SW 1271 (cell line): ENCODE measurements at places on chromosomes 6 and 20.

DNA sequence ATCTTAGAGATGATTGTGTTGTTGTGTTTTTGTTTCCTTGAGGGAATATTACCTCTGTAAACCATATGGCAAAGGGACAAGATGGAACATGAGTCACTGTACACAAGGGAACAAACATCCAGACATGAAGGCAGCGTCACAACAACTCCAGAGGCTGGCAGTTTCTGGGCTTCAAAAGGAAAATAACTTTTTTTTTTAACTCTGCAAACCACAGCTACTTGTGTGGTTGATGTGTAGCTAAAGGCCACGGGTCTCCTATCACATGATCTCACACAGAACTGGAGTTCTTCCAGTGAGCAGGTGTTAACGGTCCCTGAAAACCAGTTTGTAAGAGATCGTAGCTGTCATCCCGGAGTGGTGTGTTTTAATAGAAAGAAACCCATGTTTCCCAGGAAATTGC lies 33.2 kb upstream of the HBS1L start:
- DNase-seq, result no peak

GRCh38 chr20:43690943-43691598 lies 24.2 kb downstream of the MYBL2 start:
- DNase-seq, result no peak

DNA sequence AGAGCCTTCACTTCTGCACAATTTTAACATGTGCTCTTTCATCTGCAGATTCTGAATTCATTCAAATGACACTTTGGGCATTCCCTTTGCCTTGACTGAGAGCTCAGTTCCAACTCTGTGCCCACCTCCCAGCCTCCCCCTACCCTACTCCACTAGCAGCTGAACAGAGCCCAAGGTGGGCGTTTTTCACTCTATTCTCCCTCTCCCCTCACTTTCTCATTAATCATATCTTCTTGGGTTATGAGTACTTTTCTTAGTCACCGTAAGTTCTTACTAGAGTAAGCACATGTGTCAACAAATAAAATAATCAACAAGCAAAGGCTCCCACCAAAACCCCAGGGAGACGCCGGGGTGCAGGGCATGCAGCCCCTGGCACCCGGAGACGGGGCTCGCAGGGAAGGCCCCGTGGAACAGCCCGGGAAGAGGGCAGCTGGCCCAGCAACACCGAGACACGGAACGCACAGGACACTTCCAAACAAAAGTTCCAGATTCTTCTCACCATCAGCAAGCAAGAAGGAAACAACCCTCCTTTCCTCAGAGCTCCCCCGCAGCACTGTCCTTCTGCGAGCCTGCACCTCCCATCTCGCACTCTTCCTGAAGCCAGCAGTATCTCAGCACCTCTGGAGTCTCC lies 34.1 kb downstream of the TAF4 start:
- DNase-seq, result no peak

GRCh38 chr6:72938104-72938503 lies 287.2 kb downstream of the KHDC1L start:
- DNase-seq, result no peak

- no peak for DNase-seq
Measured at GRCh38 chr6:26195376-26195923, 108.2 kb downstream of the HFE start.

DNA sequence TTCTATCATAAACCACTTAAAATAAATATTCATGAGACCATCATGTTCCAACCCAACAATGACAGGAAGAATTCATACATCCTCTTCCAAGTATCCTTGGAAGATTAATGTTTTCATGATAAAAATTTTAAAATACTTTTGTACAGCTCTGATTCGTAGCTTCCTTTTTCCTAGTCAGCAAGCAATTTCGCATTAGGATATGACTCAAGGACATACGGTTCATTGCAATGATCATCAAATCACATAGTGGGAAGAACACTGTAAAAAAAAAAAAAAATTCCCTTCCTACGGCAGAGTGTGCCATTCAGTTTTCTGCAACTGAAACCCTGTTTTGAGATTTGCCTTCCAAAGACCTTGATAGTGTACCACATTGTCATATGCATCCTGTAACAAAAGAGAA lies 35.3 kb upstream of the GFOD1 start:
- no peak for DNase-seq

DNA sequence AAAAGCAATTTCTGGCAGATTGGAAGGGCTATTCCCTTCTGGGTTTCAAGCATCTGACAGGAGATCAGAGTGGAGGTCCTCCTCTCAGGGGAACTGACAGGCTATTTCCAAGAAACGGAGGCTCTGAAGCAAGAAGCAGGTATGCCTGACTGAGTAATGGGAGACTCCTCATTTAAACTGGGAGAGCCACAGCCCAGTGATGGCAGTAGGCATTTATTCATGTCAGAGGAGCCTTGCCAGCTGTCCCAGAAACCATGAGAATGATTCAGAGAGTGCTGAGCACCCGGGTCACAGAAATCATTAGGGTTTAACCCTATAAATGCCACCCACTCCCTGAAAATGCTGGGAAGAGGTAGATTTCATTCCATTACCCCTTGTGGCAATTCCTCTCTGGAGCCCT lies 247.5 kb upstream of the RNF217 start:
- no peak for DNase-seq

DNA sequence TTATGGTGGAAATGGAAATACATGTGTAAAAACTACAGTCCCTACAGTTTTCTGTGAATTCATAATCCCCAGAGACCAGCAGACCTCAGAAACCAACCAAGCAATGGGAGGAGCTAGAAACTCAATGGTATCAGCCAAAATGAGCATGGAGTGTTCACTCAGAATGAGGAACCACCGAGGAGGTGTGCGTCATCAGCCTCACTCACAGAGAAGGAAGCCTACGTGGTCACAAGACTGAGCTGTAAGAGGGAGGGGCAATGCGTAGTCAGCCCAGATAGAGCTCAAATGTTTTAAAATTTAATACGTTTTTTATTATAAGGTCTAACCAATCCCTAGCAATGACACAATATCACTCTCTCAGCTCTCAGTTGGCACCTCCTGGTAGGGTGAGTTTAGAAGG lies 17.4 kb downstream of the MYLK4 start:
- no peak for DNase-seq

DNA sequence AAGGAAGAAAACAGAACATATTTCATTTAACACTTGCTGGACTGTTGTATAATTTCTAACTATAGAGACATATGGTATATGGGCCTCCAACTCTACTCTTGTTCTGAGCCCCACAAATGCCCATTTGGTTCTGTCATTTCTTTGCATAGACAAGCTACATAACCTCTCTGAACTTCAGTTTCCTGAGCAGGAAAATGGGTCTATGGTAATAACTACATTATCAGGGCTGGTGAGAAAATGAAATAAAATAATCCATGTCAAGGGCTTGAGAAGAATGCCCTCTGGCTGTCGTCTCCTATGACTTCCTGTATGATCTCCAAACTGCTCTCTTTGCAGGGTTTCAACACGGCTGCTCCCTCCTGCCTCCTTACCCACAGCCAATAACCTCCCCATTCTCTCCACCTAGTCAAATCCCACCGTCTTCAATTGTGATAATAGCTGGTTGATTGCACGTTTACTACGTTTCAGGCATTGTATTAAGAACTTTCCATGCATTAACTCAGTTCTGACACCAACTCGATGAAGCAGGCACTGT lies 12.0 kb downstream of the ZCCHC3 start:
- DNase-seq, result no peak

DNA sequence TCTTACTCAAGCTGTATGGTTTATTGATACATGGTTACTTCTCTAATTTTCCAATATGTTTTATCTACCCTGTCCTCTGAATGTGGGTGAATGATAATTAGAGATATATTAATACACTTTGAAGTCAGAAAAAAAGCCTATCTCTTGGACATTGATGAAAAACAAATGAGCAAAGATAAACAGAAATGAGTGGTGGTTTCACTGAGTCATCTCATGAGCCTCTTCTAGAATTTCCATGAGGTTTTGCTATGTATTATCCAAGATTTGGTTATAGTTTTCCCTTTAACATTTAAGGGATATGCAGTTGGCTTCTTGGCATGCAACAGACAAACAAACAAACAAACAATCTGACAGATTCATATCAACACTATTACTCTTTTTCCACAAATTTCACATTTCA lies 586.8 kb downstream of the RFPL4B start:
- no peak for DNase-seq

- no peak for DNase-seq
Measured at GRCh38 chr6:82881519-82881918, 184.1 kb downstream of the UBE3D start.

GRCh38 chr6:124995131-124995530 lies 32.9 kb downstream of the RNF217 start:
- DNase-seq, result no peak

DNA sequence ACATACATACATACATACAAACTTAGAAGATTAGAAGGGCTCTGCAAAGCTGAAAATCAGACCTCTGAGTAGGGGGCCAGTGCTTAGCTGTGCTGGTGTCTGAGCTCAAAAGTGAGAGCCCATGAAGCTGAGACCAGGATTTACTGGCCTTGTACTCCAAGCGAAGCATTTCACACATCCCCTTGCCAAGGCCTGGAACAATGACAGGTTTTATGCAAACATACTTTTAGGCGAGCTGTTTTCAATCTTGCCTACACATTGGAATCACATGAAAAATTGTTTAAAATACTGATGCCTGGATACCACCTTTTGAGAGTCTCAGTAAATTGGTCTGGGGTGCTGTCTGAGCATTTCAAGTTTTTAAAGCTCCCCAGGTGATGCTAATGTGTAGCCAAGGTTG lies 80.9 kb upstream of the SRSF6 start:
- DNase-seq, result no peak
